RPMI7951 (cell line): ENCODE measurements at places on chromosomes 11 and 22.

DNA sequence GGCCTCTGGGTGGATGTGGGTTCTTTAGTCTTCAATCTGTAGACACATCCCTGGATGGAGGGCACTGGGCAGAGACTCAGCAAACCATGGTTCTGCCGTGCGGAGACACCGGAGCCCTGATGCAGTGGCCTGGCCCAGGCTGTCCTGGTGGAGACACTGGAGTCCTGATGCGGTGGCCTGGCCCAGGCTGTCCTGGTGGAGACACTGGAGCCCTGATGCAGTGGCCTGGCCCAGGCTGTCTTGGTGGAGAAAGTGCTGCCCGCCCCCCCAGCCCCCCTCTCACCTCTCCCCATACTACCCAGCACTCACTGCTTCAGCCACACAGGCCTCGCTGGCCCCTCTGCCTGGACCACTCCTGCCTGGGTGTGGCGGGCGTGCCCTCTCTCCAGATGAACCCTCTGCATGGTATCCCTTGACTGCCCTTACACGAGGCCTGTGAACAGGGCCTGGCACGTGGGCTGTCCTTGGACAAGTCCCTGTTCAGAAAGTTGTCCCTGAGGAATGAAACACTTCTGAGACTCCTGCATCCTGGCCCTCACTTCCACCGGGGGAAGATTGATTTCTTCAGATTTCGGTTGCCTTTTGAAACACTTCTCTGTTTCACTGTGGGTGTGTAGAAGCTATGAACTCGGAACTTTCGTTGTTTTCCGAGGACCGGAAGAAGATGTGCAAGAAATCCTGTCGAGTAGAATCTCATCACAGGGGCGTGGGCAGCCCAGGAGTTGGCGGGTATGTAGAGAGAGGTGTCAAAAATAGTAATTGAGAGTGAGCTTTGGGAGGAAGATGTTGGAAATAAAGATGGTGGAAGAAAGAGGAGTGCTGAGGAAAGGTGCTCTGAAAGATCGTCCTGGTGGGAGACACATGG lies 26.2 kb downstream of the IGHMBP2 start:
- DNase-seq = no peak

- no peak for DNase-seq
Measured at GRCh38 chr11:32334822-32335221, 100.5 kb downstream of the WT1 start.

- DNase-seq = no peak
Measured at GRCh38 chr11:9624448-9624847, 39.4 kb upstream of the SWAP70 start.

DNA sequence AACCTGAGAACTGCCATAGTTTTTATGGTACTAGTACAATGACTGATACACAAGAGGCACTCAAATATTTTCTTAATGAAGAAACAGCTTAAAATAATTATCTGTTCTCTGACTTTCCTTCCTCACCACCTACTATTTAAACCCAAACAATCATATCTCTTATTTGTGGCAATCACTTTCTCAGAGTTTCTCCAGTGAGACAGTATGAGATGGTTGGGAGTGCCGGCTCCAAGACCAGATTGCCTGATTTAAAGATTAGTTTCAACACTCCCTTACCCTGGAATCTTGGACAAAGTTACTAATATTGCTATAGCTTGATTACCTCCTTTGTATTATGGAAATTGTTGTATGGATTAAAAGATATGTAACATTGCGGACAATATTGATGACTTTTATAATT lies 5.7 kb upstream of the CEP126 start:
- no peak for DNase-seq

DNA sequence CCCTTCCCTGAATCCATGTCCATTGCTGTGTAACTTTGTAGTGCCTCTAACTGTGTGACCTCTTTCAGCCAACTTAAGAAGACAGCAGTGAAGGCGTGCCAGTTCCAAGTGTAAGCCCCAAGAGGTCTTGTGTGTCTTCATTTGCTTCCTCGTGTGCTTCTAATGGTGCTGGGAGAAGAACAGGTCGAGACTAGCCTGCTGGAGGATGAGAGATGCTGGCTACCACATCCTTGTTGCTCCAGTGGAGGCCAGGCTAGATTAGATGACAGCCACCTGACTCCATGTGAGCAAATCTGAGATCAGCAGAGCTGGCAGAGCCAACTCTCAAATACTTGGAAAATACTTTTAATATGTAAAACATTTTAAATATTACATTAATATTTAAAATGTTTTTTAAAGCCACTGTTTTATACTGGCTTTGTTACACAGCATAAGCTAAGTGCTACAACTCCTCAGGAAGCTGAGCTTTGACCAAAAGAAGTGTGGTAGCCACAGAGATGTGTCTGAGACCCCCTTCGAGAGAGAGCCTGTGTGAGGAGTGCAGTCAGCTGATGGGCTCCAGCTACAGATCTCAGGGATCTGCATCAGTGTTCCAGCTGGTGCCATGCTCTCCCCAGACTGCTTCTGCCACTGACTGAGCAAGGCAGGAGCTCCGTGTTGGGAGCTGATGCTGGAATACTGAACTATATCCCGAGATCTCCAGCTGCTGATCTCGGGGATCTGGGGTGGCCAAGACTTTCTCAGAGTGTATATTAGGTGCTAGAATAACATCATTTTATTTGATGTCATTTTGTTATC lies 8.9 kb downstream of the KCNJ11 start:
- DNase-seq = no peak
